Lower lobe of right lung (tissue), 2 donors: ENCODE measurements at places on chromosomes 1 and 21. TPM values are rescaled to one million over a fixed set of nuclear protein-coding genes. Genes with fewer than 3 reads are reported as not detected.

GRCh38 chr1:98210064-98210463, 289.2 kb upstream of the DPYD start:
- DNase-seq, result no peak

DNA sequence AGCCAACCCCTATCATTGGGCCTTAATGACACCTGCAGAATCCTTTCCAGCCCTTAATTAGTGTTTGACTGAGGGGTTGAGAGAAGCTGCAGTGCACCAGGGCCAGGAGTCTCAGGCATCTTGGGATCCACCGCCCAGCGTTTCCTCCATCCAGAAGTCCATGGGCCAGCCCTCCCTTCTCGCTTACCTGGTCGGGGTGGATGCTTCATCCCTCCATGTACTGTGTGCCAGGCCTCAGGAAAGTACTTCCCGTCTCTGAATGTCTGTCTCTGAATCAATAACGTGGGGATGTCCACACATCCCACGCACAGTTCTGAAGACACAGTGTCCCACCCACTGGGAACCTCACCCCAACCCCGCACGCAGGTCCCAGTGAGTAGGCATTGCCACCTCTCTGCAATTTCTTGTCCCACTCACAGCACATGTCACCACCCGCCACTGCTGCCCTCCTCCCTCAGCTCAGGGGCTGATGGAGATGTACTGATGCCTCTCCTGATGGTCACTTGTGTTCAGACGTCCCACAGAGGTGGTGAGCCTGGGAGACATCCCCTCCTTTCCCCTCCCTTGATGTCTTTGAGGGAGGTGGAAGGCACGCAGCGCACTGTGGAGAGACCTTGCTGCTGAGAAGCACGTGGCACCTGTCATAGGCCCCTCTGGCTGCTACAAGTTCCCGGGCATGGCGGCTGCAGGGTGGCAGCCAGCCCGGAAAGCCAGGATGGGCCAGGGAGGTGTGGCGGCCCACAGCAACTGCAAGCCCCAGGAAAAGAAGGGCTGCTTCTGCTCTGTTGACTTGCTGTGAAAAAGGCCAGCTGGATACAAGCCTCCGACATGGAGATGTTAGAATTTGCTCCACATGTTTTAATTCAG, 29.4 kb upstream of the PRSS38 start:
- DNase-seq, result no peak

- DNase-seq, result no peak
These were observed 1.9 kb downstream of the SLC2A1 start for GRCh38 chr1:42956739-42957138.

DNA sequence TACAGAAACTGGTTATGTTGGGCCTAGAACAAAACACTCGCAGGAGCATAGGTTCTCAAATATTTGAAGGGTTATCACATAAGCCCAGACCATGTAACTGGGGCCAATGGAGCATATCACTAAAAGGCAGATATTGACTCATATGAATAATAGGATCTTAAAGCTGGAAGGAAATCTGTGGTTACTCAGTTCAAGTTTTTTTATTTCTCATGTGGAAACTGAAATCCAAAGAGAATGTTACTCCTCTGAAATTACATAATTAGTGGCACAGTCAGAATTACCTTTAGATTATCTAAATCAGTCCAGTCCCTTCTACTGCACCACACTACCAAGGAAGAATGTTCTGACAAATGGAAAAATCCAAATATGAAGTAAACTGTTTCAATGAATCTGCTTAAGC, 12.0 kb downstream of the SLAMF8 start:
- no peak for DNase-seq

- no peak for DNase-seq
These were observed 32.2 kb downstream of the SDCCAG8 start for GRCh38 chr1:243288062-243288461.

CD5L gene
- 6.8 TPM for total RNA-seq

DNA sequence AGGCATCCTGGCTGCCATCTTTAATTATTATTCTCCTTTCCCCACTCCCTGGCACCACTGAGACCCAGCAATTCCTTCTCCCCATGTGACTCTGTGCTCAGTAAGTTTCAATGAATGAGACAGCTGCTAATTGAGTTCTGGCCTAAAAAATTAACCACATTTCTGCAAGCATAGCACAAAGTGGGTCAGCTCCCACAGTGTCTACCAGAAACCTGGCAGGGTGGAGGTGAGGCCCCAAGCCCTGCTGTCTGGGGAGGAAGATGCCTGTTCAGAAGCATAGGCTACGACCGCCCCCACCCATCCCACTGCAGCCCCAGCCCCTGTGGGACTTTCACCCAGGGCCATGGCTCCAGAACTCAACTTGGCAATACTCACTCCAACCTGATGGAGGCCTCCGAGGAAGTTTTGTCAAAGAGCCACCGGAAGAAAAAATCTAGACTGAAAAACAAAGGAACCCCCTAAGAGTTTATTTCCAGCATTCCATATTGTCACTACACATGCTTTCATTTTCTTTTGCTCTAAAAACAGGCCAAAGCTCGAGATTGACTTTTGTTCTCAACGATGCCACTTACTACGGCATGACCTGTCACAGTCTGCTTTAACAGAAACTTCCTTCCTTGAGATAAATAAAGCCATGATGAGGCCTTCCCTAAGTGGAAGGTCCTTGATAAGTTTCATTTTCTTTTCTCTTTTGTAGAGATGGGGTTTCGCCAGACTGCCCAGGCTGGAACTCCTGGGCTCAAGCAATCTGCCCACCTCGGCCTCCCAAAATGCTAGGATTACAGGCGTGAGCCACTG, 26.5 kb downstream of the TMEM63A start:
- DNase-seq, result peak; percentile 13
